ENCODE measurements at places on chromosomes 7 and 10.

- no peak for DNase-seq
Measured at GRCh38 chr10:49162761-49163310, 25.4 kb downstream of the TMEM273 start.

DNA sequence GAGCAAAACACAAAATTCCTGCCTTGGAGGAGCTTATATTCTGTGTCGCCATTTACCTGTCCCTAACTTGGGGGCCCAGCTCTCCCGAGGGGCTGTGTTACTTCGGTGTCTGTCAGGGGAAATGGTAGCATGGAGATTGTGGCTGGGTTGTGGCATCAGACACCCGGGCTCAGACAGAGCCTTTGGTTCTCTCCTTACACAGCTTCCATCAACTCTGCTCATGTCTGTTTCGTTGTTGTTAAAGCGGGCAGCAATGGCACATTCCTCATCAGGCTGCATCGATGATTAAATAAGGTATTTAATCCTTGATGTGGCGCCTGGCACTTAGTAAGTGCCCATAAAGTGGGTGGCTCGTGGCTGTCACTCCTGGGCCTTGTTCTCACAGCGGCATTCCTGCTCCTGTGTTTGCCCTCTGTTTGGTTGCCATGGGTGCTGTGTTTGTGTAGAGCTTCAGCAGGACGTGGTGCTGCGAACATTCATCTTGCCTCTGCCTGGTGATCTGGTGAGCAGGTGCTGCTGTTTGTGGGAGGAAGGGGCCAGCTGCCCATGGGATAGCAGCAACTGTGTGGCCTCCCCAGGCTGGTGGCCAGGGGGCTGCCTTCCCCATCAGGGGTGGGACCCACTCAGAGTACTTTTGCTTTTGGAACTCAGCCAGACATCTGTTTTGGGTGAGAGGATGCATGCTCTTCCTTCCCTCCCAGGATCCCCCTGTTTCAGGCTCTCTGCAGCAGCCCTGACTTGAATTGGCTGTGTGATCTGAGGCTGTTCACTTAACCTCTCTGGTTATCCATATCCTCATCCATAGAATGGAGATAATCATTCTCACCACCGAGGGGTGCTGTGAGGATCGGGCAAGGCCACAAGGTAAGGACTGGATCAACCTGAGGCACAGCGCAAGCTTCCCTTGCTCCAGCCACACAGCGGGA is 207.2 kb upstream of the SVIL start:
- DNase-seq = no peak

- DNase-seq = no peak
Measured at GRCh38 chr7:38938001-38938485, 29.1 kb upstream of the VPS41 start.

GRCh38 chr7:18338910-18339523 is 156.5 kb upstream of the HDAC9 start:
- DNase-seq = no peak

DNA sequence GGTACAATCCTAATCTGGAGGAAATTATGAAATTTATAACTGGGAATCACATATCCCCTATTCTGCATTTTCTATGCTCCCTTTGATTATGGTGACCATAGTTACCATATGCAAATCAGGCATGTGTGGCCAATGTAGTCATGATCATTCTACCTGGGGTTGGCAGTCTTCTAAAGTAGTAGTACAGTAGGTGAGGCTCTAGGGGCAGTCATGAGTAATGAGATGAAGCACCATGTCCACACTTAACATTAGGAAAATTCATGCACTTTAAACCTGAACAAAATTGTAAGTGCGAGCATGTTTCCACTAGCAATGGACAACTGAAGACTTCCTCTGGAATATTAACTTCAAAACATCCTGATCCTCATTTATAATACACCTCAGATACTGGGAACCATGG is 545.9 kb downstream of the SUGCT start:
- no peak for DNase-seq

DNA sequence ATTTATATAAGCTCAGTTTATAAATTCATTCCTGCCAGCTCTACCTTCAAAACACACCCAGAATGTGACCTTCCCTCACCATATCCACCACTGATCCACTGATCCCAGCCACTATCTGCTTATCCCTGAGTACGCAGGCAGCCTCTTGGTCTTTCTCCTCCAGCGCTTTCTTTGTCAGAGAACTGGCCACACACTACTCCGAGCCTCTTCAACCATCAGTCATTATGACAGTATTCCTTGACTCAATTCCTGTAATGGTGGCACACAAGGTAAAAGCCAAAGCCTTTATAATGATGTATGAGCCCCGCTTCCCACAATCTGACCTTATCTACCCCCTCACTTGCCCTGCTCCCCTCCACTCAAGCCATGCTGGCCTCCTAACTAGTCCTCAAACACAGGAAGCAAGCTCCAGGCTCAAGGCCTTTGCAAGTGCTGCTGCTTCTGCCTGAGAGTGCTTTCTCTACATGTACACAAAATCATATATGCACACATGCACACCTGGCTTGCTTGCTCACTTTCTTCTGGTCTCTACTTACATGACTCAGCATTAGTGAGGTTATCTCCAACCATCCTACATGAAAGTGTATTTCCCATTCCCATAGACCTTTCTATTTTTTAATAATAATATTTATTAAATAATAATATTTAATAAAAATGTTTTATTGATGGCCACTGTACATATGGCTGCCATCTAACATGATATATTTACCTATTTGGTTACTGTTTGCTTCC is 150.4 kb upstream of the FEZF1 start:
- no peak for DNase-seq

DNA sequence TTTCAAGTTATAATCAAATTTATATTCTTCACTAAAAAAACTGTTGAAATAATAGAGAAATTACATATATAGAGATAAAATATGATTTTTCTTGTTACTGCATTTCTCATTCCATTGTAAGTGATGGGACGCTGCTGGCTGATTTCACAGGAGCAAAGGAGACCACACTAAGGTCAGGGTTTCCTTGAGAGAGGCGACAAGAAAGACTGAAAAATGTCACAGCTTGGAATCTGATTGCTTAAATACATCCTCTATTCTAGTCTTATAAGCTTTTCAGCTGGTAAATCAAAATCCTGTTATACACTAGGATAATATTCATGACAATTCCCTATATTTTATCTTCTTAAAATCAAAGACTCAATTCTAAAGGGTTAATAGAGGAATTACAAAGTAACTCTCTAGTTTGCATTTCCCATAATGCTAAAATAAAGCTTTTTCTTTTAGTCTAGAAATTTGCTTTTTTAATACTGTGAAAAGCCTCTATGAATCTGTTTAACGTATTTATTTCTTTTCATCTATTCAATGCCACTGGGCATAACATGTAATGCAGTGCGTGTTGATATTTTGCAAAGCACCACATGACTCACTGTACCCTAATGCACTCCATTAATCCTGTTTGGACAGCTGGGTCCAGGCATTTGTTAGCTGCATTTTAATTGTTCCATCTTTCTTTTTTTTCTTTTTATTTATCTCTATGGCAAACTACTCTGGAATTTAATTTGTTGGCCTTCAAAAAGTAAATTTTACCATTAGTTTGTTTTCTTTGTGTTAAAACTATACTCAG is 81.7 kb downstream of the RNF32 start:
- no peak for DNase-seq

DNA sequence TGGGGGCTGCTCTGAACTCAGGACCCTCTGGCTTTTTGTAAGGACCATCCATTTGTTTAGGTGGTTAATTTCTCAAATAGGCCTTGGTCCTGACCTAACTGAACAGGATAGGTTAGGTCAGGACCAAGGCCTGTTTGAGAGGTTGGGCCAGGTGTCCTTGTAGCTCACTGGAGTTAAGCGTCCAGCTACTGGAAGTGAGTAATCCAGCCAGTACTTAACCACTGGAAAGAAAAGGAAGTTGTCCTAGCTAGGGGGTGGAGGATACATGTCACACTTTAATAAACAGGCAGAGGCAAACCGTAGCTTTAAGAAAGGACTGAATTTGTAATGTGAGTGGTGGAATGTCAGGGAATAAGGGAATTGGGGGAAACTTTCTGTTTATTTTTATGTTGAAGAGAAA is 96.0 kb downstream of the GPR85 start:
- no peak for DNase-seq

DNA sequence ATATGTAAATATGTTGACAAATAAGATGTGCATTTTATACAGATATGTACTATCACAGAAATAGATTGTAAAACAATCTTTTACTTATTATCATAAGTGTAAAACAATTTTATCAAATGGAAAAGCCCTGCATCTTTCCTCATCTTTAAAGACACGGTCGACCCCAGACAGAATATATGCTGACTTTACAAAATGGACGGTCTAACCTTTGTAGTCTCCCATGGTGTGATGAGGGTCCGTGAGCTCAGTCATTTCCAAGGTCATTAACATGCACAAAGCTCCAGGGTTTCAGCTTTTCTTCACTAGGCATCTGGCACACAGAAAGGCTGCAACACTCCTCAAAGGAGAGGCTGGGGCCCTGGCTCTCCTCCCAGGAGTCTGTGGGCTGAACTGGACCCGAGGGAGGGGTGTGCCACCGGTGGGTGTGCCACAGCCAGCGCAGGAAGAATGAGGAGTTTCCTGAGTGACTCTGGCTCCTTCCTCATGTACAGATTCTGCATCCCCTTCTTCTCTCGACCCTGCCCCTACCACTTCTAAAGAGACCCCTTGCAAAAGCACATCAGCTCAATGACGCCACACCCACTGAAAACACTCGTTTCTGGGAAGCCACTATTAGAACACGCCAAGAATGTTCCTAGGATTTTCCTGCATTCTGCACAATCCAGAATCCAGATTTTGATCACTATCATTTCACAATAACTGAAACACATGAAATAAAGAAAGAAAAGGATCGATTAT is 26.2 kb upstream of the ABLIM1 start:
- no peak for DNase-seq

- DNase-seq = no peak
Measured at GRCh38 chr7:88545663-88546062, 213.8 kb upstream of the ZNF804B start.

- DNase-seq = no peak
Measured at GRCh38 chr10:105844676-105845570, 1203.8 kb downstream of the SORCS3 start.

DNA sequence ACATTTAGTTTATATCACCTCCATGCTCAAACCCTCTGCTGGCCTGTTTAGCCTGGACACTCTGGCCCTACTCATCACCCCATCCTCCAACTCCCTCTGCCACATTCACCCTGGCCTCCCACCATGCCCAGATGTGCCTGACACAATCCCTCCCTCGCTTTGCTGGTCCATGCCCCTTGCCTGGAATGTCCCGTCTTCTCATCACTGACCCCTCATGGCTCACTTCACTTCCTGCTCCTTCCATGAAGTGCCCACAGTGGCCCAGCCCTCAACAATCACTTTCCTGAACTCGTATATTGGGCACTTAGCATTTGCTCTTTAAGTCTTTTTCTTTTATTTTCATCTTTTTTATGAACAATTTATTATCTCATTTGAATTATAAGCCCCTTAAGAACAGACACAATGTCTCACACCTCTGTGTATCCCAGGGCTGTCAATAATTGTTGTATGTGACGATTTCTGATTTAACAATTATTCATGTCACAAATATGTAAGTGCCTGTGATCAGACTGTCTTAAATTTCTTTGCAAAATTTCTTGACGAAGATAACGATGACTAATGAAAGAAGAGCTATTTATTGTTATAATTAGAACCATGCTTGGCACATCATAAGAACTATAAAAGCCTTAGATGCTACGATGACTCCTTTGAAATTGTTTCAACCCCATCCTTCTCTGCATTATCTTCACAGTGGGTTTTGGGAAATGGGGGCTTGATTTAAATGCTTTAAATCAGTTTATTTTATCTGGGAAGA is 209.9 kb upstream of the YAE1 start:
- no peak for DNase-seq

GRCh38 chr10:76047521-76047920 is 616.1 kb downstream of the LRMDA start:
- DNase-seq = no peak

- DNase-seq = no peak
Measured at GRCh38 chr7:27442455-27442854, 199.9 kb downstream of the EVX1 start.

DNA sequence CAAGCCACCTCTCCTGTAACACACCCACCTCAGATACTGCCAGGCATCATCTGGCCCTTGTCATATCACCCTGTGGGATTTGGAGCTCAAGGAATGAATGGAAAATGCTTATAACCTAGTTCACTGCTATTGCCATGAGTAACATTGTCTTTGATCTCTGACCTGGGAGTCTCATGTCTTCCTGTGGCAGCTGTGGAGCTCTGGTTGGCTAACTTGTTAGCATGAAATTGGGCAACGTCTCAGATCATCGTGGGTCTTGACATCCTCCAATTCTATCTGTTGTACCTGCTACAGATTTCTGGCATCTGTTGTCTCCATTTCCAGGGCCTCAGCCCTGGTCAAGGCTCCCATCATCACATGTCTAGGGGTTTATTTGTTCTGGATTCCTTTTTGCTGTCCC is 2.2 kb upstream of the TMEM270 start:
- DNase-seq = no peak

- no peak for DNase-seq
Measured at GRCh38 chr7:66921396-66921917, 432 bp downstream of the TMEM248 start.

GRCh38 chr7:25549271-25549921 is 321.1 kb upstream of the NPVF start:
- no peak for DNase-seq

- no peak for DNase-seq
Measured at GRCh38 chr10:112226439-112227248, 43.1 kb upstream of the GPAM start.

DNA sequence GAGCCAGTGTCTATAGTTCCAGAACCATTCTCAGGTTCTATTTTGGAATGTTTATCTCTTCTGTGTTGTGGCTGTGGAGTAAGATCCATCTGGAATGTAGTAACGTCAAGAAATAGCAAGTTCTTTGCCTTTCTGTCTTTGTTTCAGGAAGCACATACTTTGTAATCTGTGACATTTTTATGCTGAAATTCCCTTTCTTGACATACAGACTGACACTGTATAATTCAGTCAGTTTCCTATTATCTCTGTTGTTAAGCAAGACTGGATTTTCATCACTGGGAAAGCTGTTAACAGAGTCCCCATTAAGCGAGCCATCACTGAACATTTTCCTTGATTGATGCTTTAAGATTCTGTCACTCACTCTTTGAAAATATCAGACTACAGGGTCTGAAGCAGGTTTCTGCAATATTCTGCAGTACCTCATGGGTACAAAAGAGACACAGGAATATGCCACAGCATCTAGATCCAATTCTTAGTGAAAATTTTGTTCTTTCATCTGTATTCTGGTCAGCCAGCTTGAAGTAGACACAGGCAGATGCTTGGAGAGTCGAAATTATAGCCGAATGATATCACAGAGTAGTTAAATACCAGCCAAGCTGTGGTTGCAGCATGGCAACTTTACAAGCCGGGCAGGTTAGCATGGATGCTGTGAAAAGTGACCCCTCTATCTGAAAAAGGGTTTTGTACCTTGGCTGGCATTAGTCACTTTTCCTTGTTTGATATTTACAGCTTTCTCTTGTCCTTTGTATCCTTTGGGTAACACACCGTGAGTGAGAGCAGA is 62.6 kb downstream of the CACNB2 start:
- DNase-seq = no peak

All from central memory CD8-positive, alpha-beta T cell (primary cell).